Nucleus accumbens (tissue), 56 donors: ENCODE measurements at places on chromosomes 6 and 20.

DNA sequence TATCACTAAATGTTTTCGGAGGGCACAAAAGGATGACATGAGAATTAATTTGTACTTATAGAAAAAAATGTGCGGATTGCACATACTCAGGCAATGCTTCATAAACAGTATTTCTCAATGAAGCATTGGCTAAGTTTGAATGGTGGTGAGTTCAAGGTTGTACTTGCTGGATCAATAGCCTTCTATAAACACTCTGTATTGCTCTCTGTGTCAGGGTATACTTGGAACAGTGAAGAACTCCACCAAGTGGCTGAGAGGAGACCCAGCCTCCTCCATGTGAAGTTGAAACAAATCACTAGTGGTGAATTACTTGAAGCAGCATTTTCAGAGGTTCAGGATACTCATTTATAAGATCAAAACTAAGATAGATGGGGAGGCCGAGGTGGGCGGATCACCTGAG is 360.6 kb downstream of the RIMS1 start:
- no peak for DNase-seq

DNA sequence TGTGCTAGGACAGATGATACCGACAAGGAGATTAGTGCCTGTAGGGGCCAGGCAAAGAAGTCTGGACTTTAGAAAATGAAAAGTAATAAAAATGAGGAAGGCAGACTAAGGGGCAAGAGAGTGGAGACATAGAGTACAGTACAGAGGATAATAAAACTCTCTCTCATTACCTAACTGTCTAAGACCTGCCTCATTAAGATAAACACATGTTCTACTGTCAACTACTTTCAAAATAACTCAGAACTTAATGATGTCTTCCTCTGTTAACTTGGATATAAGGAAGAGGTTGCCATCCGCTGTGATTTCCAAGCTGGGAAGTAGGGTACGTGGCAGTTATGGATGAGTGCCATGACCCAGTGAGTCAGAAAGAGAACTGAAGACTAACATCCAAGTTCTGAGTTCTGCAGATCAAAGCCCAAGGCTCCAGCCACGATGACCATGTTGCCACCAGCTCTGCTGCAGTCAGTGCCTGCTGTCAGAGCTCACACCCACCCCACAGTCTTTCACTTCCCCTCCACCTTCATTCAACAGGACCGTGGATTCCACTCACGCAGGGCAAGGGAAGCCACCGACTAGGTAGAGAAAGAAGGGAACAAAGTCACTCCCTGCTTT is 81.8 kb downstream of the KIF16B start:
- no peak for DNase-seq

- DNase-seq, result no peak
Observed at GRCh38 chr6:25112322-25112773, 166.8 kb upstream of the CARMIL1 start.

GRCh38 chr20:47027042-47027441 is 132.4 kb downstream of the EYA2 start:
- DNase-seq, result no peak

DNA sequence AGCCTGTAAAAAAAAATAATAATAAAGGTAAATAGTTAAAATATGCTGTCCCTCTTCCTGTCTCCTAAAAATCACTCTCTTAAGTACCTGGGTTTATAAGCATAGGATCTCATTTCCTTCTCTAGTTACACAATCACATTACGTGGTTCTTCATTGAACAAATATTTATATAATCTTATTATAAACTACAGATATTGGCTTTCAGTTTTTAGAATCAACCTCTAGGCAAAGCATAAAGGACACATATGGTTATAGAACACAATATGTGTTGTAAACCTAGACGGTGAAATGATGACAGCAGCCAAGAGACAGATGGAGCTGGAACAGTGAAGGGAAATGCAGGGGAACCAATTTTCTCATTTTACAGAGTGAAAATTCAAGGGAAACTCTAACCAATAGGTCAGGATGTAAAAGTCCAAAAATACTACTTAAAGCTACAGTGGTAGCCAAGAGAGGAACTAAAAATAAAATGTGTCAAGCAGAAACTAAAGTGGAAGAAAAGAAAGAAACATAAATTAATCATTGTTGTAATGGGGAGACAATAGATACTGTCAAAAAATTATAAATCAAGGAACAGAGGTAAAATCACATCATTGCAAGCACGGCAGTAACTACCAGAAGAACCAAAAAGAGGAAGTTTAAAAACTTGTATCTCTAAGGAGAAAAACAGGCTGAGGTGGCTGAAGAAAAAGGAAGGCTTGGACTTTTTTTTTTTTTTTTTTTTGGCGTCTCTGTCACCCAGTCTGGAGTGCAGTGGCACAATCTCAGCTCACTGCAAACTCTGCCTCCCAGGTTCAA is 82.8 kb upstream of the CDYL start:
- no peak for DNase-seq

- no peak for DNase-seq
Observed at GRCh38 chr6:113380591-113380990, 476.6 kb upstream of the MARCKS start.

DNA sequence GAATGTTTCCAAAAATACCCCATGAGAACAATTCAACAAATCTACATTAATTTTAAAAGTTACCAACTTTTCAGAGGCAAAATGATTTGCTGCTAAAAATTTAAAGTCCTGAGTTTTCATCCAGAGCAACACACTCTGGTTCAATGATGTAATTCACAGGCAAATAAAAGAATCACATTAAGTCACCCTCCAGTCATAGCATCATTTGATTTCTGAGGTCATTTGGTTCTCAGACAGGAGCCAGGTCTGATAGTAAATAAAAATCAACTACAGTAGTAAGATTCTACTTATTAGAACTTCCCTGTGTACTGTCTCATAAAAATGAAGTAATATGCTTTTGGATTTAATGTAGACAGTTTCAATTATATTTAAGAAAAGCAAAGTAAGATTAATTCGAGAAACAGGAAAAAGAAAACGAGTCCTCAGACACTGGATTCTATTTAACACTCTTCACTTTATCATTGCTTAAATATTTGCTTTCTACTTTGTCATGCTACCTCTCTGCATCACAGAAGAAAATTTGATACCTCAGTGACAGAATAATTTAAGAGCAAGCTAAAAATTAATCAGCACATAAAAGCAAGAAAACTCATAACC is 25.8 kb downstream of the MAP7 start:
- no peak for DNase-seq

DNA sequence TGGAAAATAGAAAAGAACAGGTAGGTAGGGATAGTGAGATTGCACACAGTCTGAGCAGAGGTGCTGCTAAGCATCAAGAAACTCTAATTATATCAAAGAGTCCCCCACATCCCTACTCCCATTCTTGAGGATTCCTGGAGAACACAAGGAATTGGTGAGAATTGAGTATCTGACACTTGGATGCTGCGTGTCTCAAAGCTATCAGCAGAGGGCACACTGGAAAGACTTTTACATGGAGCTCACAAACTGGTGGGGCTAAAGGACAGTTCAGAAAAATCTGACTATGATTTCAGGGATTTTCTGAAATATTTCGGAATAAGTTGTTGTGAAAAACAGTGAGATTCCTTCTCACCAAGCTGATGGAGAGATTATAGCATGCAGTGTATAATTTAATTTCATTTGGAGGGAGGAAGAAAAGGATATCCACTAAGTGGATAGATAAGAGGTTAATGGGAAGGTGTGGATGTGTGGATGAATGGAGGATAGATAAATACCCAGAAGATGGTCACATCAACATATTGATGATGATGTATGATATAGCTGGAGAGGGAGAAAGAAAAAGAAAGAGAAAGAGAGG is 215.4 kb upstream of the DEFB112 start:
- DNase-seq, result no peak

- DNase-seq, result no peak
Observed at GRCh38 chr6:33417128-33417902, 592 bp downstream of the CUTA start.

DNA sequence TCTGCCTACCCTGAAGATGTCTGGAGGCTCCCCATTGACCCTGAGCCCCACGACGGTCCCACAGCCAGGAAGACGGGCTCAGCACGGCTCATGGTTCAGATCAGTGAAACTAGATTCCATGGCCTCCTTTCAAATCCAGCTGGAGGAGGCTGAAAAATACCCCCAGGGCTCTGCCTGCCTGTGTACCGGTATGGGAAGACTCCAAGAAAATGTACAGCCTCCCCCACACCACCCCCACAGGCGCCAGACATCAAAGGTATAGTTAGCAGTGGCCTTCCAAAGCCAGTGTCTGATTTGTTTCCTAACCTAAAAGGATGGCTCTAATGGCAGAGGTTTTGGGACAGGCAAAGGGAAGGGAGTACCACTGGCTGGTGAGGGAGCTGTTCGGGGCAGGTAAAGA is 86.2 kb upstream of the SNAP25 start:
- DNase-seq, result no peak

- DNase-seq, result no peak
Observed at GRCh38 chr6:80541181-80541580, 434.7 kb downstream of the BCKDHB start.

DNA sequence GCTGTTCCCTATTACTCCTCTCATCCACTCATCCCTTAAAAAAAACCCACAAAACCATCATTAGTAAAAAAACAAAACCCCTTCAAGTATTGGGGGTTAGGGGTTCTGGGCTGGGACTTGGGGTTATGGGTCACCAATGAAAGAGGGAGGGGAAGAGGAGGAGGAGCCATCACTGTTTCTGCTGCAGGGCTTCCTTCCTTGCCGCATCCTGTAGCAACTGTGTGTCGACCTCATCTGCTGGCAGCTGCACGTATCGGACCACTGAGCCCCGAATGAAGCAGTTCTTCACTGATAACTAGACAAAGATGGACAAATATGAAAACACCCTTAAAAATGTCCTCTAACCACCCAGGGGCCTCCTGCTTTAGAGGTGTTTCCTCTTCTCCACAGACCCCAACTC is 2.0 kb upstream of the VARS1 start:
- DNase-seq, result no peak

- no peak for DNase-seq
Observed at GRCh38 chr6:136717716-136717990, 74.6 kb downstream of the MAP3K5 start.

GRCh38 chr6:158591810-158592209 is 31.9 kb downstream of the TMEM181 start:
- DNase-seq, result no peak
